ENCODE measurements at places on chromosomes 7 and 10. TPM values are rescaled to one million over a fixed set of nuclear protein-coding genes. Genes with fewer than 3 reads are reported as not detected.
A peak's percentile ranks its signal among the peaks of the same experiment; 100 is the strongest.

The GNAT3 gene
- not detected for total RNA-seq

DNA sequence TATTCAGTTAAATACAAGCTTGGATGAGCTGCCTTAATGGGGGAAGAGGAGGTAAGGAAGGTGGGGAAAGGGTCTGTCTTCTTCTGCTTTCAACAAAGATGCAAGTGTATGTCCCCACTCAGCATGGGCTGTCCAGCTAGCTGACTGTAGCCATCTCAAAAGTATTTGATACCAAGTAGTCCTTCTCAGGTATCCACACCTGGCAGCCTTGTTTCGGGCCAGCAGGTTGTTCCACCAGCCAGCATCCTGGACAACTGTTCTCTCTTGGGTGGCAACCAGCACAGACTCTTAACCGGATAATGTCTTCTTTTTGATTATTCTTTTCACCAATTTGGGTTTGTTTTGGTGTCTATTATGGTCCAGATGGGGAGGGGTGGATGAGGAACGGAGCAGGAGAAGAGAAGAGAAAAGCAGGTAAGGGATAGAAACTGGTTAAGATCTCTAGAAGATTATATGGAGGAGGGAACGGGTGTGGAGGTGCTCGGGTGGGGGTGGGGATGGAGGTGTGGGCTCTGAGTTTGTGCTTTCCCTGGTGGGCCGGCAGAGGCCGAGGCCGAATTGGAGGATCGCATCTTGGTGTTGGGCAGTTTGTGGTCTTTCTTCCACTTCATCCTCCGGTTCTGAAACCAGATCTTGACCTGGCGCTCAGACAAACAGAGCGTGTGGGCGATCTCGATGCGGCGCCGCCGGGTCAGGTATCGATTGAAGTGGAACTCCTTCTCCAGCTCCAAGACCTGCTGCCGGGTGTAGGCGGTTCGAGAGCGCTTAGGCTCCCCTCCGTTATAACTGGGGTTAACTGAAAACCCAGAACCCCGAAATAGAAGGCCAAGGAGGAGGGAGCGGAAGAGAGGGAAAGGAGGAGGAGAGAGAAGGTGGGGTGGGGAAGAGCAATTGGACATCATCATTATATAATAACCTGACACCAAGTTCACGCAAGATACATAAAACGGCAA, 1.5 kb downstream of the HOXA4 start:
- peak; percentile 39 for DNase-seq

- no peak for DNase-seq
Measured at GRCh38 chr7:1478480-1478879, 19.2 kb upstream of the MICALL2 start.

DNA sequence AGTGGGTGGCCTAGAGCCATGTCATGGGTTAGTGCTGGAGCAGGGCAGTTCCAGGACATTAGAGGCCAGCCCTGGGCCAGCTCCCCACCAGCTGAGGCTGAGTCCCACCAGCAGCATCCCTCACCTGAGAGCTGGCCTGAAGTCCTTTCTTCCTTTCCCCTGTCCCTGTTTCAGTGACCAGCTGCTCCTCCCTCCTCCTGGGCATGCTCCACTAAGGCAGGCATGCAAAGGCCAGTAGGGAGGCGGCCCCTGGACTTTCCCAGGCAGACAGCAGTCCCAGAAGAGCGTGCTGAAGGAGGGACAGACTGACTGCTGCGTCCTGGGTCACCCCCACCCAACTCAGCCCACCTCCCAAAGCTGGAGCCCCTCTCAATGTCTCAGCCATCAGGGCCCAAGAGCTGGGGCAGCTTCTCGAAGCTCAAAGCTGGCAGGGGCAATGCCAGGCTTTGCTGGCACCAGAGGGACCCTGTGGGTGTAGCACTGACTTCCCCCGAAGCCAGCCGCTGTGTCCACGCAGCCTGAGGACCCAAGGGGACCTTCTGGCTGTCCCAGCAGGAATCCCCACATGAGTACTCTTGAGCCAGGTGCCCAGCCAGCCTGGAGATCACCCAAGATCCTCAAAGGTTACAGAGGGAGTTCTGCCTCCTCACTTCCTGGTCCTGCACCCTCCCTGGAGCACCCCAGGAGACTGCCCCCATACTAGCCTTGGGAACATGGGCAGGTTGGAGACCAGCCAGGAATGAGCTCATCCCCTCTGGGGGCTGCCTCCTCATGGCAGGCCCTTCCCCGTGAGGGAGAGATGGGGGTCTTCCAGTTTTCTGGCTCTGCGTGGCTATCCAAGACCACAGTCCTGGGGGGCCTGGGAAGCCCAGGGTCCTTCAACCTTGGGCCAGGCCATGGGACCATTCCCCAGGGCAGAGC, 35.2 kb upstream of the RET start:
- no peak for DNase-seq

DNA sequence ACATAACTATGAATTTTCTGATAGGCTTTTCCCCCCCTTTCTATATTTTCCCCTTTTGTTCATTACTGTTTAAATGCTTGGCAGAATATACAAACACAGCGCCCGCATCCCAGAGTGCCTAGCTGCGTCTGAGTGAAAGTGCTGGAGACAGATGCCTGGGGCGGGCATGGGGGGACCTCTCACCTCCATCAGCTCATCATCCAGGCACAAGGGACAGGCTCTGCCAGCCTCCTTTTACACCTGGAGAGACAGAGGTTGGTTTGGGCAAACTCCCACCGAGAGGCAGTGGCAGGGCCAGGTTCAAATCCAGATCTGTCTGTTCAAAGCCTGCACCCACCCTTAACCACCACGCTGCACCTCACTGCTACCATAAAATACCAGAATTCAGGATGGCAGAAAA, 104.5 kb downstream of the FAM53B start:
- no peak for DNase-seq

- no peak for DNase-seq
Measured at GRCh38 chr7:98852826-98853225, 17.0 kb downstream of the TMEM130 start.

The CYP3A7 gene
- 0.39 TPM for total RNA-seq

The CTNNA3 gene
- total RNA-seq, result 0.52 TPM

DNA sequence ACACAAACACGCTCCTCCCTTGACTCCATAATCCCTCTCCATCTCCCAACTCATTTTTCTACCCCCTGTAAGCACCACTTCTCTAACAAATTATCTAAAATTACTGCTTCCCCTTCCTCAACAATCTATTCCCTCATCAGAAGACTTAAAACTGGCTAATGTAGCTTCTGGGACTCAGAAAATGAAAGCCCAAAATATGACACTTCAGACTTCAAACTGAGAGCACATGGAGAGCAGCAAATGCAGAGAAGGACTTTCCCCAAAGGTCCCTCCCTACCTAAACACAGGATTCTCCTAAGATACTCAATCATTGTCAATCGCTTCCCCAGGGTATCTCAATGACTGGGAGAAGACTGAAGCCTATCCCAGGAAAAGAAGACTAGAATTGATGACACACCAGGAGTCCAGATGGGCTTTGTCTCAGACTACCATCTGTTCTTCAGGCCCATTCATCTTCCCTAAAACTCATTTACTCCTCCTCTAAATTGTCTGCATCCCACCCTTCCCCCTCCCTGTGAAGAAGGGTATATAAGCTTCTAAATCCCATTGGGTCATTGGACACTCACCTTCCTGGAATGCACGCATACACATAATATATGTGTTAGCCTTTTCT, 39.2 kb downstream of the ST8SIA6 start:
- no peak for DNase-seq

DNA sequence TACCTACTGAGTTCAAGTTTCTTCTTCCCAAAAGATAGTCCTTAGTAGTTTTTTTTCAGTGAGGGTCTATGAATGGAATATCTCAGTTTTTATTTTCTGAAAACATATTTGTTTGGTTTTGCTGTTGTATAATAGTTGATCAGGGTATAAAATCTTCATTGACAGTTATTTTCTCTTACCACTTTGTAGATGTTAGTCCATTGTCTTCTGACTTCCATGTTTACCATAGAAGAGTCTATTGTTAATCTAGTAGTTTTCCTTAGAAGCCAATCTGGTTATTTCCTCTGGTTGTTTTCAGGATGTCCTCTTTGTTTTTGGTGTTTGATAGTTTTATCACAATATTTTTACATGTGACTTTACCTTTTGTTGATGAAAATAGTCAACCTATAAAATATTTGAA, 5.5 kb upstream of the ZNF777 start:
- no peak for DNase-seq

DNA sequence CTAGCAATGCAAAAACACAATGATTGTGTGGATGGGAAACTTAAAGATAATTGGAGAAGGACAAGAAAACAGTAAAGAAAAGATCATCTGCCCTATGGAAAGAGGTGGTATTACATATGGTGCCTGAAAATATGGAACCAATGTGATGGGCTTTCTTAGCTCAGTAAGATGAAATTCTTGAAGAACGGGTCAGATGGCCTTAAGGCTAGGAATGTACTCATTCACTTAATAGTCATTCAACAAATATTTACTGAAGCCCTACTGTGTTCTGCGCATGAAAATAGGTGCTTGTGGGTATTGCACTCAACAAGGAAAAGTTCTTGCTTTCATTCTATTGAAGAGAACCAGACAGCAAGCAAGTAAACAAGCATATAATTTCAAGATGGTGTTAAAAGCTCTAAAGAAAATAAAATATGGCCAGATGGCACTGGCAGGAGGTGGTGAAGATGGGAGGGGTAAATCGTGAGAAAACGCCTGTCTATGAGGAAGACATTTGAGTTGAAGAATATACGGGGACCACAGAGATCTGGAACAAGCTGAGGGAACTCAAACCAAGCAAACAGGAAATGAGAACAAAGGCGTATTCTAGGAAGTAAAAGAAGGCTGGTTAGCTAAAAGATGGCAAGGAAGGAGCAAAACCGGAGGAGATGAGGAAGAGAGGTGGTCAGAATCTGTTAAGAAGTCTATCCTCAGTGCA, 179.7 kb downstream of the ANK3 start:
- no peak for DNase-seq

- no peak for DNase-seq
Measured at GRCh38 chr7:116981939-116982338, 28.6 kb downstream of the ST7 start.

All from mucosa of descending colon (tissue), 3 donors.